ENCODE measurements at places on chromosomes 5 and 9. TPM values are rescaled to one million over a fixed set of nuclear protein-coding genes. Genes with fewer than 3 reads are reported as not detected.
A peak's percentile ranks its signal among the peaks of the same experiment; 100 is the strongest.

- no peak for DNase-seq
These were observed 89.8 kb downstream of the NTRK2 start for GRCh38 chr9:84759300-84759750.

DNA sequence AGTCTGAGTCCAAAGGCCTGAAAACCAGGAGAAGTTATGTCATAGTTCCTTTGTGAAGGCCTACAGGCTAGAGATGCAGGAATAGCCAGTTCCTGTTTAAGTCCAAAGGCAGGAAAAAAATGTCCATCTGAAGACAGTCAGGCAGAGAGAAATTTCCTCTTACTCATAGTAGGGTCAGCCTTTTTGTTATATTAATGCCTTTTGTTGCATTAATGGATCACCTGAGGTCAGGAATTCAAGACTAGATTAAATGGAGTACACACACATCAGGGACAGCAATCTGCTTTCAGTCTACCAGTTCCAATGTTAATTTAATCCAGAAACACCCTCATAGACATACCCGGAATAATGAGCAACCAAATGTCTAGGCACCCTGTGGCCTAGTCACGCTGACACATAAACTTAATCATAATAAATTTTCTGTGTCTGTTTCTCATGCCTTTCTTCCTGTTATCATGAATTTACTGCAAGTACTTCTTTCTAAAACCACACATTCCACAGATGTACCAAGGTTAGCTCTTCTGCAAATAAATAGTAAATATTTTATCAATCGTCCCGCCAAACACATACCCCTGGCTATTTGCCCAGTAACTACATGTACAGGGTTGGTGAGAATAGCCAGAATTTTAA, 703.9 kb downstream of the EFNA5 start:
- no peak for DNase-seq

- no peak for DNase-seq
These were observed 115.8 kb downstream of the ERCC6L2 start for GRCh38 chr9:95991326-95991725.

DNA sequence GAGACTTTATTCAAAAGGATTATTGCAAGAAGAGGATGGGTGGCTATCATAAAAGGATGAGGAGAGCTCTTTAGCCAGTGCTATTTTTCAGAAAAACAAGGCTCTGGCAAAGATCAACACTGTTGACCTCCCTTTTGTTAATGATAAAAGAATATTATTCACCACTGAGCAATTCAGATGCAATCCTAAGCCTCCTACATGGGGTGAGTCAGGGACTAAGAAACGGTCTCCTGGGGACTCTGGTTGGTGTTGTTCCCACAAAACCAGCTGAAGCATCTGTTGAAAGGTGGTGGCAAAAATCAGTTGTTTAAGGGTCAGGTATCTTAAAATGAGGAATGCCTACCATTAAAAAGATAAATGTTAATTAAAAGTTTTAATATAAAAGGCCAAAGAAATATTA, 7.7 kb upstream of the GCNT1 start:
- no peak for DNase-seq

SSBP2 gene
- 99.9 TPM for total RNA-seq

ZNF366 gene
- 4.3 TPM for total RNA-seq

- no peak for DNase-seq
These were observed 1.3 kb upstream of the SKP1 start for GRCh38 chr5:134178096-134178419.

- peak; percentile 84 for DNase-seq
These were observed 289.4 kb upstream of the DAB2 start for GRCh38 chr5:39714036-39714698.

WDR38 gene
- 28.9 TPM for total RNA-seq

DNA sequence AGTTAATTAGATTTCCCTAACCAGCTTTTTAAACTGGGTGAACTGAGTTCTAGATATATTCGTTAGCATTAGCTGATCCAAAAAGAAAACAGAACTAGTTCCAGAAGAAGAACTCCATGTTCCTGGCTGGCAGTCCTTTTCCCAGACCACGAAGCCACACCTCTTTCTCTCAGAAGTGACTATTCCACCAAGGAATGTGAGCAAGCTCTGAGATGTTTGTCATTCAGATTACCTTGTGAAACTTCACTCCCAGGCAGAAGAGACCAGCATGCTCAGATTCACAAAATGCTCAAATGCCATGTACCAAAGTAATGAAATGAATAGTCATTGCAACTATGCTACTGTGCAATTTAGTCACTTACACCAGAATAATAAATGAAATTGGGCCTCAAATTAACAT, 4.4 kb upstream of the SSBP2 start:
- peak; percentile 25 for DNase-seq

GRCh38 chr9:102355982-102356381, 617.5 kb upstream of the GRIN3A start:
- no peak for DNase-seq

DNA sequence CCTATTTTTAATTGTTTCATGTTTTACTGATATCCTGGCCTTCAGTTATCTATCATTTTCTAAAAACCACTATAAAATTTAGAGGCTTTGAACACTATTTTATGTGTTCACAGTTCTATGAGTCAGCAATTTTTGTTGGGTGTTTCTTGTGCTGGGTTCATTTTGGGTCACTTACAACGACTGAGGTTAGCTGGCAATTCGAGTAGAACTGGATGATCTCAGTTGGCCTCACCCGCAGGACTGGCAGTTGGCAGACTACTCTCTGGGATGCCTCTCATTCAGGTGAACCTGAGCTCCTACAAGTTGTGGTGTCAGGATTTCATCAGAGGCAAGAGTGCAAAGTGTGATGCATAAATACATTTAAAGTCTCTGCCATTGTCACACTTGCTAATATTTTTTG, 151.0 kb upstream of the PAPPA start:
- no peak for DNase-seq

PDE6A gene
- 0.06 TPM for total RNA-seq

DNA sequence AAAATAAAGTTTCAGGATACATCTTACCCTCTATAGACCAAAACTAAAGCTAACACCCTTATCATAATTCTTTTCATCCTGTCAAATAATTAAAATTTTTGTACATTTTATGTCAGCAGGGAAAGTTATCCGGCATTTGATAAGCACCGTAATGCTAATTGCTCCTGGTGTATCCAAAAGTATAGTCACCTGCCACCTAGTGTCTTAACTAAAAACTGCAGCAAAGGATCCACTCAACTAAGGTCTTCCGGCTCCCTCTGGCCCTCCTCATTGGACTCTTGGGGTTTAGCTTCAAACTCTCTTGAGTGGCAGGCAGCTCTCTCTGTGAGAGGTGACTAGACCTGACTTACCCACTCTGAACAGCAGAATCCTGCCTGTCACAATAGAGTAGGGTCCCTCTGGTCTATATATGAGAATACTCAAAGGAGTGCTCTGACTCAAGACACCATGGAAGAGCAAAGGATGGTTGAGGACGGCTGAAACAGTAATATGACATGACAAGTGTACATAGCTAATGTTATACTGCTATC, 60.4 kb upstream of the CAST start:
- DNase-seq: peak; percentile 76

GRCh38 chr5:170444181-170444580, 55.0 kb upstream of the KCNMB1 start:
- DNase-seq: no peak

MSX2 gene
- 0.34 TPM for total RNA-seq

DNA sequence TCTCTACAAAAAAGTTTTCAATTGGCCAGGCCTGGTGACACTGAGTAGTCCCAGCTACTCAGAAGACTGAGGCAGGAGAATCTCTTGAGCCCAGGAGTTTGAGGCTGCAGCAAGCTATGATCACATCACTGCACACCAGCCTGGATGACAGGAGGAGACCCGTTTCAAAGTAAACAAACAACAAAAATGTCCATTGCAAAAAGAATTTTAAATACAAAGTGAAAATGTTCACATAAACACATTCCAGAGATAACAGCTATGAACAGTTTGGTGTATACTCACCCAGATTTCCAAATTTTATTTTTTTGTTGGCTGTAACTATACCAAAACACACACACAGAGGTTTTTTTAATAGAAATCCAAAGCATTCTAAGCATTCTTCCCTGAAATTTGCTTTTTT, 39.8 kb downstream of the ADRA1B start:
- DNase-seq: peak; percentile 71

DNA sequence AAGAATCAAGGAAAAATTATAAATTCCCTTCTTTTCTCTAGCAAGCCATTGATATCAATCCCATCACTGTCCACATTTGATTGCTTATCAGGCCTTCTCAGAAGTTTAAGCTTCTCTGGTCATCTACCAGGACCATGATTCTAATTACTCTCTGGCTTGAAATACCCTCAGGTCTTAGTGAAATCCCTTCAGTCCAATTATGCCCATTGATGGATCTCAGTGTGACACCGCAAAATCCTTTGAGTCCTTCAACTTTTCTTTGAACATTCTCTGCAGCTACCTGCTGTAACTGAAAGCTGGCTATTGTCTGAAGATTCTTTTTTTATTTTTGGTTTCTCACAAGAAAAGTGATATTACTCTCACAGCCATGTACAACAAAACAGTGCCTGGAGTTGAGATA, 3.0 kb upstream of the CDH9 start:
- no peak for DNase-seq

KLHL3 gene
- 14.2 TPM for total RNA-seq

GLDC gene
- 1.1 TPM for total RNA-seq

- DNase-seq: no peak
These were observed 139.1 kb downstream of the KCNIP1 start for GRCh38 chr5:170642776-170643436.

SLC1A1 gene
- 5.3 TPM for total RNA-seq

GRCh38 chr9:128252317-128253139, 23.3 kb downstream of the GOLGA2 start:
- DNase-seq: no peak

- DNase-seq: no peak
These were observed 51.9 kb downstream of the IPPK start for GRCh38 chr9:92617951-92618510.

DNA sequence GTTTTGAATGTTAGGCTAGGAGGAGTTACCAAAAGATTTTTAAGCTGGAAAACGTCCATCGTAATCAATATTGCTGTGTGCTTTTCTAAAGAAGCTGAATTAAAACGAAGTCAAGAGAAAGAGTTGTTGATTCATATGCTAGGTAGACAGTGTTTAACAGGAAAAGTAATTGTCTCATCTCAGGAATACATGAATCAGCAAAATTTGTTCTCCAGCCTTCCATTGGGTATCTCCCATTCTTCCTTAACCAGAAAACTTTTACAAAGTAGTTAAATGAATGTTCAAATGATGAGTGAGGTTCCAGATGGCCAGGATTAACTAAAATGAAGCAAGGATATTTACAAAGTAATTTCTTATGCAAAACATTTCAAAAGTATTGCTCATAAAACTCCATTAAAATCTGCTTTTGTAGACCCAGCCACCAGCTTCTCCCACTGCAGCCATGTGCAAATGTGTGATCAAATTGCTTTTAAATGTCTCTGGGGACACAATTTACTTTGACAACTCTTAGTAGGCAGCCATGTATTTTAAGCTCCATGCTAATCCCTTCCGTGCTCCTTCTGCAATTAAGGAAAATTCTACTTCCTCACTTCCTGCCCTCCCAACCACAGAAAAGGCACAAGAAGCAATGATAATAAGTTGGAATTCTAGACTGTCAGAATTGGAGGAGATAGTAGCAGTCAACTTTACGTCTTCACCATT, 121.2 kb downstream of the HTR4 start:
- DNase-seq: no peak

- DNase-seq: peak; percentile 86
These were observed 49.3 kb downstream of the DUSP1 start for GRCh38 chr5:172721455-172722326.

GRCh38 chr5:95959888-95960666, 1.6 kb downstream of the ELL2 start:
- DNase-seq: peak; percentile 54

DNA sequence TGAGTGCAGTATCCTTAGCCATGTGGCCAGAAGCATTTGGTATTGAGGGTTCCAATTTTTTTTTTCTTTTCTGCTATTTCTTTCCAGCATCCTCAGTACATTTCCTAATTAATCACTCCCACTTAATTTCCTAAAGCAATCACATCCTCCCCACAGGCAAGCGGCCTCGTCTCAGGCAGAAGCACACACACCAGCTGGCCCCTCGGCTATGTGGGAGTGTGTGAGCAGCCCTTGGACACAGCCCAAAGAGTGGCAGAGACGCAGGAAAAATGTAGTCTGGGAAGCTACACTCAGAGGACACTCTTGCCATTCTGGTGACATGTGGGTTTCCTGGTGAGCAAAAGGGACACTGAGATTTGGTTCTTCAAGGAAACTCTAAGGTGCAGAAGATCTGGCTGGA, 20.7 kb downstream of the SLIT3 start:
- peak; percentile 83 for DNase-seq

CRHBP gene
- 0.58 TPM for total RNA-seq

FAXDC2 gene
- 37.5 TPM for total RNA-seq

DNA sequence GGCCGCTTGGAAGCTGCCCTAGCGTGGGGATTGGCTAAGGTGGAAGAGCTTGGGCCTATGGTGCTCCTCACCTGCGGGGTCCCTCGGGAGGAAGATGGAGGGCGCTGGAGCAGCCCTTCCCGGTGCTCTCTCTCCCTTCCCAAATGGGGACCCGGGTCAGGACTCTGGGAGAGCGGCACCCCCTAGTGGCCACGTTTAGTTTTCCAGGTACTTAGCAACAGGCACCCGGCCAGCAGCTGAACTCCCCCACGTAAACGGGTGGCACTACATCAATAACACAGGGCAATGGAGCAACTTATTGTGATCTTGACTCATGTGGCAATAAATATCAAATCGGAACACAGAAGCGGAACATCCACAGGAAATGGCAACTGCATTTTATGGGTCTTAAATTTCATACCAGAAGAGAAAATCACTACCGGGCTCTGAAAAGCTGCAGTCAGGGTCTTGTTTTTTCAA, 316.6 kb downstream of the AGTPBP1 start:
- peak; percentile 54 for DNase-seq

SPINK6 gene
- not detected for total RNA-seq

- no peak for DNase-seq
These were observed 262.6 kb upstream of the MAP3K1 start for GRCh38 chr5:56552612-56553268.

IL9 gene
- not detected for total RNA-seq

FSTL4 gene
- 1.4 TPM for total RNA-seq

- no peak for DNase-seq
These were observed 123.5 kb downstream of the TRIO start for GRCh38 chr5:14266686-14267085.

DNA sequence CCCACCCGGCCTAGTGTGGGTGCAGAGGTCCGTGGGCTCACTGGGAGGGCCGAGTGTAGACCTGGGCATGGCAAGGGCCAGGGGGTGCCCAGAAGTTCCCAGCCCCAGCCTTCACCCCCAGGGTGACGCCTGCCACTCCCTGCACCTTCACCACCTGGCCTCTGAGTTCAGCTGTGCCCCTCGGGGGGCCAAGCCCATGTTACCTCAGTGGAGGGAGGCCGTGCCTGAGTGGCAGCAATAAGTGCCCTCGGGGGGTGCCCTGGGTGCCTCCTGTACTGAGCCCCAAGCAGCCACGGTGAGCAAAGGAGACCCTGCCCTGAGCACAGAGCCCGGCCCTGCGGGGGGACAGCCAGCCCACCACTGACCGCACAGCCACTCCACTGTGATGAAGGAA, 10.3 kb upstream of the FCN2 start:
- no peak for DNase-seq

NMUR2 gene
- total RNA-seq: 0.28 TPM

GRCh38 chr9:11931109-11931508, 762.1 kb upstream of the TYRP1 start:
- DNase-seq: no peak

Measured in lung (tissue), 17 donors.